ENCODE measurements at places on chromosomes 16 and 17. TPM values are rescaled to one million over a fixed set of nuclear protein-coding genes. Genes with fewer than 3 reads are reported as not detected.
A peak's percentile ranks its signal among the peaks of the same experiment; 100 is the strongest.

Gene EPN3
- total RNA-seq: 109 TPM

Gene MYH1
- not detected for total RNA-seq

Gene SLC22A31
- total RNA-seq: not detected

Gene GNAO1
- total RNA-seq: 10.3 TPM

Gene NOXO1
- 58.2 TPM for total RNA-seq

Gene NACA2
- not detected for total RNA-seq

Gene PRKAR1A
- 23.3 TPM for total RNA-seq

DNA sequence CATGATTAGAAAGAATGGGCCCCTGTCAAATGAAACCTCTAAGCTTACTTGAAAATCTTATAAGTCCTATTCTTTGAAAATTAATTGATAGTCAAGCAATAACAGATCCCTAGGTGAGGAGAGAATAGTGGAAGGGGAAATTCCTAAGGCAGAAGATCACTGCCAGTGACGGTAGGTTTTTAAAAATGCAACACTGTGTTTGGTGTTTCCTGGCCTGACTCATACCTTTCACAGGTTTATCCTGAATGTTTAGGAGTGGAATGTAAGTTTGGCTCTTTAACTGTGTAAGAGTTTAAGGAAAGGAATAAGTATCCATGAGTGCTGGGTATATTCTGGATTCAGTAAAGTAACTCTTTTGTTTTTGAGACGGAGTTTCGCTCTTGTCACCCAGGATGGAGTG lies 23.8 kb downstream of the HAPSTR1 start:
- H3K36me3 ChIP-seq: peaks cover 36% of the 10 kb centered on the region
- H3K27ac ChIP-seq: no peak overlapping the region
- no peak for DNase-seq
- H3K27me3 ChIP-seq: no peaks in the 10 kb centered on the region
- peaks cover 40% of the 10 kb centered on the region for H3K4me1 ChIP-seq

DNA sequence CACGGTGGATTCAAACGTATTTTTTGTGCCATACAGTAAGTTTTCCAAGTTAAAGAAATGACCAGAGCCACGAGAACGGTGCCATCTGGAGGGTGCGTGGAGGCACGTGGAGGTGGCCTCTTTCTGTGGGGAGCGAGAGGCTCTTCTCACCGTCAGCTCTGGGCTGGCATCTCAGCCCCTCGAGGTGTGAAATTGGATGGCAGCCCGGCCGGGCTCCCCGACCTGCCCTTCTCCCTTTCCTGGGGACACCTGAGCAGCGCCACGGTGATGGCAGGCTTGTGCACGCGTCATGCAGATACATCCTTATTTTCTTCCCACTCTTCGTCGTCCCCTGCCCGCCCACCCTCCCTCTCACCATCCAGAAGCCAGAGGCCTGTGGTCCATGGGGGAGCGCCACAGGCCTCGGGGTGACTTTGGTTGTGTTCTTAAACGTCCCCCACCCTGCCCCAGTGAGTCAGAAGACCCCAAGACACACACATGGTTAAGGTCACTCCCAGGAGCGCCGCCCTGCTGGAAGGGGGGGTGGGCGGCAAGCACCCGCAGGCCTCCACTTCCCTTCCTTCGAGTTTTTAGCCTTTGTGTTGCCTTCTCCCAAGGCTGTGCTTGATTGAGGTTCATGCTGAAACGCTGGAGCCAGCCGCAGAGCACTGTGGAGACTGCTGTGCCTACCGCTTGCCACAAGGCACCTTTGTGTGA lies 109.4 kb downstream of the BANP start:
- no peaks in the 10 kb centered on the region for H3K27me3 ChIP-seq
- H3K36me3 ChIP-seq: peaks cover 67% of the 10 kb centered on the region
- H3K4me1 ChIP-seq: peaks cover 4% of the 10 kb centered on the region
- no peak overlapping the region for H3K4me3 ChIP-seq

GRCh38 chr17:8256291-8256690 lies 7.2 kb downstream of the PFAS start:
- no peak overlapping the region for H3K27ac ChIP-seq
- H3K27me3 ChIP-seq: no peaks in the 10 kb centered on the region
- no peak overlapping the region for H3K4me3 ChIP-seq
- H3K4me1 ChIP-seq: no peaks in the 10 kb centered on the region

DNA sequence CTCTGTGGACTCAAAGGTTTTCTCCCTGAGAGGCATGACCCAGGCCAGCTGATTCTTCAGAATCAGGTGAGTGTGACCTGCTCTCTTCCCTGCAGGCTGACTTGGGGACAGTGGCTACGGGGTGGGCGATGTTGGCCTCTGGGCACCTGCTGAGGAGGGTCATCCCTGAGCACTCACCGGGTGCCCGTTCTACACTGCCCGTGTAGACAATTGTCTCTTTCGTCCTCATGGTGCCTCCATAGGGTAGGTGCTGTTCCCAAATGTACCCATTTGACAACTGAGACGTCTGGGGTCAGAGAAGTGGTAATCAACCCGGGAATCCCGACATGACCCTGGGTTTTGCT lies 74.8 kb downstream of the GOSR1 start:
- H3K27me3 ChIP-seq: no peaks in the 10 kb centered on the region
- peak; percentile 9 for DNase-seq
- H3K36me3 ChIP-seq: peaks cover 10% of the 10 kb centered on the region
- H3K4me1 ChIP-seq: no peaks in the 10 kb centered on the region

- peaks cover 6% of the 10 kb centered on the region for H3K4me1 ChIP-seq
- H3K36me3 ChIP-seq: no peaks in the 10 kb centered on the region
- no peak overlapping the region for H3K4me3 ChIP-seq
- H3K27me3 ChIP-seq: peaks cover 11% of the 10 kb centered on the region
- no peak for DNase-seq
Observed at GRCh38 chr17:77802811-77803220, 155.7 kb upstream of the TNRC6C start.

DNA sequence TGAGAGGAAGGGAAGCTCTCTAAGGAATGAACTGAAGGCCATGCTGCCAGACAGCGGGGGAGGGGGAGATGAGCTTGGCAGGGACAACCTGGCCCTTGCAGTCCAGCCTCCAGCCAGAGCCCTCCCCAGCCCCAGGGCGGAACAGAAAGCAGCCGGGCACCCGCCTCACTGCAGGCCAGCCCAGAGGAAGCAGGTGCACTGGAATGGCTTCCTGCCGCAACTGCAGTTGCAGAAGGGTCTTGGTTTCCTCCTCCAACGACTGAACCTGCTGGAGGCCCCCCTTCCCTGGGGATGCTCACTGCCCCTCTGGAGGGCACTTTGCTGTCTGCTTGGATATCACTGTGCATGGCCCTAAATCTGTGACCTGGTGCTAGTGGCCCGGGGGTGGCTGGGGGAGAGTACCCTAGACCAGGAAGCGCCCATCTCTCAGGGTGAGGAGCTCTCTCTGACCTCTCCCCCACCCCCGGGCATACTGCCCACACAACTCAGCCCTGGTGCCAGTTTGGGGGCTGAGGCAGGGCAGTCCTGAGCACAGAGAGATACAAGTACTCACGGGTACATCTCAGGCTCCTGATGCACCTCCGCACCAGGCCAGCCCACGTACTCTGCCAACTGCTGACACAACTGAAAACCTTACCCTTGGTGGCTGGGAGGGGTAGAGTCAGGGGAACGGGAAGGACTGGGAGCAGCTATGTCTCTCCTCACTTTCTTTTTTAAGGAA lies 41.1 kb downstream of the MYO18A start:
- peaks cover 6% of the 10 kb centered on the region for H3K36me3 ChIP-seq
- peaks cover 66% of the 10 kb centered on the region for H3K4me1 ChIP-seq
- H3K27me3 ChIP-seq: no peaks in the 10 kb centered on the region
- peak; percentile 46 for DNase-seq
- peak overlapping the region; percentile 82 for H3K27ac ChIP-seq
- peak overlapping the region; percentile 39 for H3K4me3 ChIP-seq

GRCh38 chr16:73216932-73217331 lies 169.0 kb upstream of the ZFHX3 start:
- H3K36me3 ChIP-seq: no peaks in the 10 kb centered on the region
- no peak overlapping the region for H3K27ac ChIP-seq
- no peaks in the 10 kb centered on the region for H3K4me1 ChIP-seq
- no peaks in the 10 kb centered on the region for H3K27me3 ChIP-seq
- no peak overlapping the region for H3K4me3 ChIP-seq

DNA sequence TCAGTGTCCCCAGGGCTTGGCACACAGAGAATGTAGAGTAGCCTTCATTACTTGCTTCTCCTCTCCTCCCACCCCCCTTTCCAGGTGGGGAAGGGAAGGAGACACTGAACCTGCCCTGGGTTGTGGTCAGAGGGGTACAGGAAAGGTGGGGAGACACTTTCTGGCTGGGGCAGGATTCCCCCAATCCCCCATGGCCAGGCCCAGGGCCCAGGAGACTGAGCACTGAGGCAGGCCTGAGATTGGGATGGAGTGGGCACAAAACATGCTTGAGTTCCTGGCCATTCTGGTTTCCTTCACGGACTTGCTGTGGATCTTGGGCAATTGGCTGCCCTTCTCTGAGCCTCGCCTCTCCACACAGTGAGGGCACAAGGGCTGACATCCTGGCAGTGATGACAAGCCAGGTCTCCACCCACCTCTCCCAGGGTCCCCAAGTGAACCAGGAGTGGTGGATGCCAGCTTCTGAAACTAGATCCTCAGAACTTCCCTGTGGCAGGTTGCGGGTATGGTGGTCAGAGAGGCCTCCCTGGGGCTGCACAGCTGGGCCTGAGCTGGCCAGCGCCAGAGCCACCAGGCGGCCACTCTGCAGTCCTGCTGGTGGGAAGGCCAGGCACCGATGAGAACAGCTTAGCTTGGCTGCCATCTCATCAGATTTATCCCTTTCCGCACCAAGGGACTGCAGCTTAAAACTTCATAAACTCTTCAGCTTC lies 9.3 kb downstream of the ZNF629 start:
- peaks cover 48% of the 10 kb centered on the region for H3K36me3 ChIP-seq

DNA sequence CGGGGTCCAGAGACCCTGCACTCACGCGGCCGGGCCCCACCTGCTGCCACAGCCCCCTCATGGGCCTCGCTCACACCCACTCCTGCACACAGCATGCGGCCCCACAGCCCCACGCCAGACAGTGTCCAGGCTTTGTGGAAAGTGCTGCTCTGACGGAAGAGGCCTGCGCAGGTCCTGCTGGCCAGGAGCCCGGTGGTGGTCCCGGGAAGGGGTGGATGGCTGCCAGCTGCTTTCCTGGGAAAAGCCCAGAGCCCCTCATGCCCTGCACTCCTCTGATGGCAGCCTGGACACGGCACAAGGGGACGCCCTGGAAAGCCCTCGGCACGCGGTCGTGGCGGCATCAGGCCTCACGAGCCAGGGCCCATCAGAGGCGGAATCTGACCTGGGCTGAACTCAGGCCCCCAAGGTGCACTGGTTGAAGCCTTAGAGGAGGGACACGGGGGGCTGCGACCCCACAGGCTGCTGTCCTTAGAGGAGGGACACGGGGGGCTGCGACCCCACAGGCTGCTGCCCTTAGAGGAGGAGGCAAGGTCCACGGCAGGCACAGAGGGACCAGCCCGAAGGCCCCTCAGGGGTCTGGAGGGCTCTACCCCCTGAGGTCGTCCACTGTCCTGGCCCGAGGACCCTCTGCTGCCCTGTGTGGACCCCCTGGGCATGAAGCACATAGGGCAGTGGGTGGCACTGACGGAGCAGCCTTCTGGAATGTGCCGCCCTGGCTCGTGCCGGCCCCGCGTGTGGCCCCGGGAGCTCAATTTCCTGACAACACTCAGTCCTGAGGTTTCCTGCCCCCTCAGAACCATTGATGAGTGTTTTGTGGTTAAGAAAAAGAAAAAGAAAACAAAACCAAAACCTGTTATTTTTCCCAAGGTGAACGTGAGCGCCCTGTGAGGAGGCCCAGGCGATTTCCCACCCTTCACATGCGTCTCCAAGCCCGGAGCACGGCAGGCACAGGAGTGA lies 22.1 kb downstream of the SOX8 start:
- H3K4me1 ChIP-seq: peaks cover 11% of the 10 kb centered on the region
- no peak for DNase-seq
- no peak overlapping the region for H3K27ac ChIP-seq

DNA sequence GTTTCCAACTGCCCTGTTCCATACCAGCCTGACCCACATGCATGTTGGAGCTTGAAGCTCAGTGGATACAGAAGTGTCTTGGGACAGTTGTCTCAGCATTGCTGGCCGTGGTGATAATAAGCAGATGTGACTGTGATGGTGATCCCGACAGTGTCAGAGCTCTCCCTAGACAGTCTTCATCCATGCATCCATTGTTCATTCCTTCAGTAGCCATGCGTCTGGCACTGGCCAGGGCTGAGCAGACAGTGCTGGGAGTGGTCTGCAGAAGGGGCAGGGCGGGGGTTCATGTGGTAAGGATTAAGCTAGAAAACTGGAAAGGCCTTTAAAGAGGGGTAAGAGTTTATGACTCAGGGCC lies 68.1 kb downstream of the GNAO1 start:
- no peak overlapping the region for H3K4me3 ChIP-seq
- peak overlapping the region; percentile 83 for H3K27ac ChIP-seq
- no peaks in the 10 kb centered on the region for H3K27me3 ChIP-seq
- H3K36me3 ChIP-seq: no peaks in the 10 kb centered on the region

DNA sequence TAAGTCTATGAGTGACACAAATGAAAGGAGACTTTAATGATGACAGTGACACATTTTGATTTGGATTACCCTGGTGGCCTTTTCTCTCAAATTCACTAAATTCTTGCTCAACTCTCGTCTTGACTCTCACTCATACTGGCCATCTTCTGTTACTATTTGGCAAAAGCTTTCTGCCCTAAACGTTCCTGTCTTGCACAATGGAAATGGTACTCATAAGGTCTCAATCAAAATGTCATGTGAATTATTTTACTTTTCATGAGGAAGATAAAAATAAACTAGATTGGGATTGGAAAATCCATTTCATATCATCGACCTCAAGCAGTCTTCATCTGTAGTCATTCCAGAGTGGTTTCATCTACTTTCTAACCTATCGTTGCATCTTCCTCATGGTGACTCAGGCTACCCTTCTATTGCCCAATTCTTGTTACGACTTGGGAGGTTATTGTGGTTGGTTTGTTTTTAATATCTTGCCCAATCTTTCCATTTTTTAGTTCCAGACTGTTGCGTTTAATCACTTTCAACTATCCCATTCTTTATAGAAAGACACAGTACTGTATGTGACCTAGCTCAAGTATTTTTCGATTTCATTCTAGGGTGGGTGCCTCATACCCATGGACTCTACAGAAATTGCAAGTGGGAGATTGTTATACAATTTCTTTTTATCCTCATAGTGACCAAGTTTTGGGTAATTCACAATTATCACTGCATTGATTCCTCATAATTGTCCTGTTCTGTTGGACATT lies 317.2 kb upstream of the KCNJ16 start:
- no peak for DNase-seq
- H3K4me3 ChIP-seq: no peak overlapping the region
- H3K36me3 ChIP-seq: no peaks in the 10 kb centered on the region
- no peak overlapping the region for H3K27ac ChIP-seq

DNA sequence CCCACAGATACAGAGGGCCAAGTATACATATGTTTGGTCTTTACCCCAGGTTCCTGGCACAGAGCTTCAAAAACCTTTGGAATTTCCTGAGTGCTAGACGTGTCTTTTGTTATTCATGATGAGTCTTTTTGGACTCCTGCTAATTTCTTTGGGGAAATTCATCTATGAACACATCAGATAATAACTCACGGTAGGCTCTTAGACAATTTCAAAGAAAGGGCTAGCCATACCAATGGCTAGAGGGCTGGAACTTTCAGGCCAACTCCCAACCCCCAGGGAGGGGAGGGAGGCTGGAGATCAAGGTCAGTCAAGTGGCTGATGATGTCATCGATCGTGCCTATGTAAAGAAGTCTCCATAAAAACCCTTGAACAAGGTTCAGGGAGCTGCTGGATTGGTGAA lies 101.9 kb downstream of the STX8 start:
- H3K36me3 ChIP-seq: no peaks in the 10 kb centered on the region
- no peak for DNase-seq
- no peaks in the 10 kb centered on the region for H3K4me1 ChIP-seq
- no peaks in the 10 kb centered on the region for H3K27me3 ChIP-seq
